ENCODE measurements at places on chromosomes 4 and X. TPM values are rescaled to one million over a fixed set of nuclear protein-coding genes. Genes with fewer than 3 reads are reported as not detected.

GRCh38 chr4:37561803-37562207 is 124.4 kb downstream of the RELL1 start:
- DNase-seq = no peak

DNA sequence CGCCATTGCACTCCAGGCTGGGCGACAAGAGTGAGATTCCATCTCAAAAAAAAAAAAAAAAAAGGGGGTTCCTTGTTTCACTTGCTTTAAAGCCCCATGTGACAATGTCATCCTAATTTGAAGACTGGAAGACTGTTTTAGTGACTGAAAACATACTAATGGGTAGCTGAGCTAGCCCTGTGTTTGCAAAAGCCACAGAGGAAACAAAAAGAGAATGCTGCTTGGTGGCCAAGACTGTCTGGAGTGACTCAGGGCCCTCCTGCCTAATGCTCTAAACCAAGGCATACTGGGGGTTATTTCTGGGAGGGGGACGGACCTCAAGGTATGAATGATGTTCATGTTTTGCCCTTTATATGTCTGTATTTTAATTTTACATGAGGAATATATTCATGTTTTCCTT is 16.0 kb downstream of the HPSE start:
- DNase-seq = no peak

FAM133A gene
- total RNA-seq = 0.36 TPM

TMSB15C gene
- total RNA-seq = 3.2 TPM

HTRA3 gene
- total RNA-seq = 11.5 TPM
